ENCODE measurements at places on chromosomes 1 and 21. TPM values are rescaled to one million over a fixed set of nuclear protein-coding genes. Genes with fewer than 3 reads are reported as not detected.

DNA sequence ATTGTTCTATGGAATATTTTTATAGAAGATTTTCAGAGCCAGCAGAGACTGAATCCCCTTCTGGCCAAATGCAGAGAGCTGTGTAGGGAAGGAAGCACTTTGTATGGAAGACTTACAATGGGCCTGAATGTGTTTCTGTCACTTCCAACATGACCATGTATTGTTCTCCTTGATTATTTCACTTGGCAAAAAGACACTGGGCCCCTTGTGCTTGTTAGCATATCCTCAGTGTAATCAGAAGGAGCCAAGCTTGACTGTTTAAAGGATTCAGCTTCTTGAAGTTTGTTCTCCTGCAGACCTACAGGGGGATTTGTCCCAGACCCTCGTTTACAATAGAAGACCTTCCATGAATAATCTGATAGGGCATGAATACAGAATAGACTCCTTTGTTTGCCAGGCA, 48.1 kb upstream of the UBE2U start:
- no peak for DNase-seq

The KCNK2 gene
- not detected for total RNA-seq

The LRRIQ3 gene
- total RNA-seq = 0.81 TPM

DNA sequence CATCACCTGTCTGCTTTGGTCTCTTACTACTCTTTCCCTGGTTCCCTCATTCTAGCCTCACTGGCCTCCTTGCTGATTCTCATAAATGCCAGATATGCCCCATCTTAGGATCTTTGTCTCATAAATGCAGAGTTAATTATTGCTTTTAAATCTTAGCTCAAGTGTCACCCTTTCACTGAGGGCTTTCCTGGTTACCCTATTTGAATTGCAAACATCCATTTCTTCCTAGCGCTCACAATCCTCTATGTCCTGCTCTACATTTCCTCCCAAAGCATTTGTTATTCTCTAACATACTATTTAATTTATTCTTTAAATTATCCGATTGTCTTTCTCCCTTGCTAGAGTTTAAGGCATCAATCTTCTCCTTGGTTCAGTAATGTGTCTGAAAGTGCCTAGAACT, 296.5 kb upstream of the ADGRL4 start:
- no peak for DNase-seq

The GSTM4 gene
- 3.0 TPM for total RNA-seq

The SNX7 gene
- total RNA-seq = 25.2 TPM

DNA sequence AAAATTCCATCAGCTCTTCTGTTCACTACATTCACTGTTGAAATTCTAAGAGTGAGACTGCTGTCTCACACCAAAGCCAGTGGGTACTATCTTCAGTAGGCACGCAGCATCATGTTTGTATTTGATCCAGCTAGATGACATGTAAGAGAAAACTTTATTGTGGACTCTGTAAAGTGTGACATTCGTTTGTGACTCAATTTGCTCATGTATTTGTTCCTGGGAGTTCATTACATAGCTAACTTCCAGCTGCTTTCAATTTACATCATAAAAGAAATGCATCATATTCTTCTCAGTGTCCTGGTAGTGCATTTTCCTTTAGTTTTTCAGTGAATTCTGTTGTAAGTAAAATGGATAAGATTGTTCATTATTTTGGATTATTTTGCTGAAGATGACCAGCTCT, 31.4 kb downstream of the CTH start:
- no peak for DNase-seq

The SMPDL3B gene
- total RNA-seq = 0.15 TPM

DNA sequence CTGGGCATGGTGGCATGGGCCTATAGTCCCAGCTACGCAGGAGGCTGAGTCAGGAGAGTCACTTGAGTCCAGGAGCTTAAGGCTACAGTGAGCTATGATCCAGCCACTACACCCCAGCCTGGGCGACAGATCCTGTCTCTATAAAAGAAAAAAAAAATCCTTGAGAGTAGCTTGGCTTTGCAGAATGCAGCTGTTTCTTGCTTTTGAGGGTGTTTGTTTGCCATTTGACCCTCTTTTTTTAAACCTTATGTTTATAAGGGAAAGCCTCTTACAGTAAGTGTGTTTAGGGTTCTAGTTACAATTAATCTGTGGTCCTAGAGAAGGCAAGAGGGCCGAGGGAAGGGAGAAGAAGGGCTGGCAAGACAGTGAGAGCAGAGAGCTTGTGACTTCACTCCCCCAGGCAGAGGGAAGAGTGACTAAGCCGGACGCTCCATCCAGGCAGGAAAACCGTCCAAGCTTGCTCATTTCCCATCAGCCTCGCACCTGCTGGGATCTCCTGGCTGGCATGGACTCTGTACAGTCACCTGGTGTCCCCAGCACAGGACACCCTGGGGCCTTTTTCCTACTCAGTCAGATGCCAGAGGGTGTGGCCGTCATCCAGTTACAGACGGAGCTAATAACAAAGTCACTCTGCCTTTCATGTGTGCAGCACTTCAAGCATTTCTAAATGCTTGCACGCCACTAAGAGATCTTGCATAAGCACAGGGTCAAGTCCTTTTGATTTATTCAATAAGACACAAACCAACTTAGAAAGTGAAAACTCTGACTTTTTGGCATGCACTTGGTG, 55.5 kb upstream of the PSEN2 start:
- peak; percentile 93 for DNase-seq

GRCh38 chr1:23419180-23419579, 5.4 kb downstream of the TCEA3 start:
- DNase-seq = no peak

GRCh38 chr1:147648933-147649332, 21.4 kb downstream of the ACP6 start:
- DNase-seq = no peak

GRCh38 chr1:183635099-183635605, 431 bp downstream of the ARPC5 start:
- DNase-seq = no peak

The PLA2G2C gene
- total RNA-seq = not detected

DNA sequence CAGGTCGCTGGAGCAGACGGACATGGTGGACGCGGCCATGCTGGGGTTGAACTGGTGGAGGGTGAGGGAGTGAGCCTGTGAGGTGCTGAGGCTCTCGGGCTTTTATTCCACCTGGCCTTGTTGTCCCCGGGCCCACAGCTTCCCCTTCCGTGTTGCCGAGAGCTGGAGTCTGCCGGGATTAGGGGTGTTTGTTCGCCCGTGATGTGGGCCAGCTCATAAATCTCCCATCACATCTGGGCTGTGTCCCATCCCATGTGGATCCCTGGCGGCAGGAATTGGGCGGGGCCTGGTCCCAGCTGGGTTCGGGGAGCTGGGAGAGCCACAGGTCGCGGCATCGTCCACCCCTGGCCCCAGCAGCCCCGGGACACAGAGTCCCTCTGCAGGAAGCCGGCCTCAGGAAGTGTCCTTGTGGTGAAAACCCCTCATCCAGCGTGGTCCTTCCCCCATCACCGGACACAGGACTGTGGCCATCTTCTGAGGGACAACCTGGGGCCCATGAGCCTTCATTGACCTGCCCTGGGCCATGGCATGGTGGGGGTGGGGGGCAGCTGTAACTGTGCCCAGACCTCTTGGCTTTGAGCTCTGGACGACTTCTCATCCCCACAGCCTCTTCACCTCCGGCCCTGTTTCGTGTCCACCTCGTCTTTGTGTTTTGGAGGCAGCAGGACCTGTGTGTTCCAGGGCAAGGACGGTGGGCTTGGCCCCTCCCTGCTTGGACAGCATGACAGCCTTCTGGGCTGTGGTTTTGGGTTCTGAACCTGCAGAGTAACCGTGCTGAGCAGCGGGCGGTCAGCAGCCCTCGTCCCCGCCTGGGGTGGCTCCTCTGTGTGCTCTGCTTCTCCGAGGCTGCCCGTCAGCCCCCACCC, at the start of gene KRTAP10-6:
Gene KRTAP10-6 (minus strand): TSS at position 60 of the 866 bp plus-strand sequence. CDS start 21 bp downstream, at position 39.
- DNase-seq = no peak

The PTPN7 gene
- total RNA-seq = 0.08 TPM

The DTL gene
- 82.1 TPM for total RNA-seq

DNA sequence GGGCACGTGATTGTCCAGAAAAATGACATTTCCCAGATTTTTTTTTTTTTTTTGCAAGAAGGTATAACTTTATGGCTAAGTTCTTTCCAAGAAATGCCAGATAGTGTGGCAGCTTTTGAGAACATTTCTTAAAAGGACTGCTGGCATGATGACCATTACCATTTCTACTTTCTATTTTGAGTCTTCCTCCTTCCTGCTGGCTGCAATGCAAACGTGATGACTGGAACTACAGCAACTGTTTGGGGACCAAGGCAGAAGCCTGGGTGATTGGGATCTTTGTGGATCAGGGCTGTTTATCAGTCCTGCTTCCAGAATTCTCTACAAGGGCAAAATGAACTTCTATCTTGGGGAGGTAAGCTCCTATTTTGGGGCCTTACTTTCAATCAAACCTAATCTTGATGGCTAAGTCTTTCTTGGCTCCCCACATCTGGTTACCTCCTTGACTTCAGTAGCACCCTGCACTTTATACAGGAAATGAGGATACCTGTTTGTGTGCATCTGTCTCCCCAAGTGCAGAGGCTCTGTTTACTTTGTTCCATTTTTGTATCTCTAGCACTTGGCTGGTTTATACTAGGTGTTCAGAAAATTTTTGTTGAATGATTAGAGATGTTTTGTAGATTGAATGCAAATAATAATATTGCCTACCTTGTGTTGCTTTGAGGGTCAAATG, 3.7 kb upstream of the DDX20 start:
- no peak for DNase-seq

The C1orf87 gene
- total RNA-seq = not detected

The LYPD8 gene
- 1.6 TPM for total RNA-seq

- peak; percentile 42 for DNase-seq
These were observed 2.9 kb downstream of the JUN start for GRCh38 chr1:58780836-58781452.

The HTR6 gene
- not detected for total RNA-seq

- DNase-seq = no peak
These were observed 19.1 kb upstream of the TMEM183A start for GRCh38 chr1:202987922-202988583.

DNA sequence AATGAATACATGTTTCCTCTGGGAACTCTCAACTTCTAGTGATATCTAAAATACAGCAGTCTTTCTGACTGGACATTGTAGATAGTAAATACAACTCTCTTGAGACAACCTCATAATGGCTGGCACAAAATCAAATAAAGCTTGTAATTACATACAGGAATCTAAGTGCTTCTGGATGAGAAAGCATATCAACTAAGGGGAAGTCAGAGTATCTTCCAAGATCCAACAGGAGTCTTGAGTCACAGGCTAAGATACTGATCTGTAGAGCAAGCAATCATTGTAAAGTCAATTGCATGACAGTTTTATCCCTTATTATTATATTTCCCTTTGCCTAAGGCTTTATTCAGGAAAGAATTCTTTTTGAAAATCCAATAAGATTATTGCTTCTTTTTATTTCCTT, 249.9 kb downstream of the LRRIQ3 start:
- DNase-seq = no peak

The OR2G6 gene
- total RNA-seq = not detected

The CHAF1B gene
- 18.7 TPM for total RNA-seq
